ENCODE measurements at places on chromosomes 4 and X.

DNA sequence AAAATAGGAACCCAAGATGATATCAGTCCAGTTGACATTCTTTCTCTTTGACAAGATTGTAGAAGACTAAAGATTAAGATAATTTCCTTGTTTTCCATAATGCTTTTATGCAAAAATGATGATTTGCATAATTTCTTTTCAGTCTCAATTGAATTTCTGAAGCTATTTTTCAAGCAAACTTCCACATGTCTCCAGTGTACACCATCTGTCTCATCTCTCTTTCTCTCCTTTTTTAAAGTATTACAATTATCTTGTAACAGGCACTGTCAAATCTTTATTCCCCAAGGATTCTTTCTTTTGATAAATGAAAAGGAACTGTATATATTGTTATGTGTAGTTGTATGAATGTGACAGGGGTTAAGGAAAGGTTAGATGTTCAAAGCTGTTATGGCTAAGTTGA is 7.9 kb upstream of the SH3RF1 start:
- no peak for DNase-seq

DNA sequence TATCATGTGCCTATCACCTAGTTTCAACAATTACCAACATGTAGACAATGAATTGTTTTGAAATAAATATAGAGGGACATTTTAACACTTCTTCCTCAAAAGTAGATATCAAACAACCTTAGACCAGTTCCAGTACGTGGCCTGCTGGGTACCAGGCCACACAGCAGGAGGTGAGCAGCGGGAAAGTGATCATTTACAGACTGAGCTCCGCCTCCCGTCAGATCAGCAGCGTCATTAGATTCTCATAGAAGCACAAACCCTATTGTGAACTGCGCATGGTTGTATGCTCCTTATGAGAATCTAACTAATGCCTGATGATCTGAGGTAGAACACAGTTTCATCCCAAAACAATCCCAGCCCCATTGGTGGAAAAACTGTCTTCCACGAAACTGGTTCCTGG is 6.5 kb downstream of the BBS7 start:
- no peak for DNase-seq

GRCh38 chrX:141341743-141342142 is 99.4 kb upstream of the SPANXC start:
- DNase-seq = no peak

DNA sequence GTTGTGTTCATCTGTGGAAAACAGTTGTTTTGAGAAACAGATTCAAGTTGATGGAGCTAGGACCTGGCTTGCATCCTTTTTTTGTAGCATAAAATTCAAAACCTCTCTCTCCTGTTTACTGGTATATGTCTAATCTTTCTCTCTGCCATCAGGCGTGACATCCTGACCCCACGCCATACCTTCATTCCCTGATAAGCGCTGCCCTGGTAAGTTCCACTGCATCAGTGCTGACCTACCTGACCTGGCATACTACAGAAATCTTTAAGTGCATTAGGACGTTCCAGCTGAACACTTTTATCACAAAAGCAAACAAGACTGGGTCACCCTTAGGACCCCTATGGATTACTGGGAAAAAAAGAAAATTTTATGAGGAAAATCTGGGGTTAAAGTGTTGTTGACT is 230.7 kb downstream of the SHROOM3 start:
- DNase-seq = no peak

- peak; percentile 57 for DNase-seq
Measured at GRCh38 chrX:9340598-9341290, 124.1 kb upstream of the TBL1X start.

- no peak for DNase-seq
Measured at GRCh38 chr4:14568351-14568750, 433.9 kb upstream of the CPEB2 start.

GRCh38 chr4:158157412-158157811 is 15.4 kb downstream of the GASK1B start:
- DNase-seq = no peak

- DNase-seq = peak; percentile 92
Measured at GRCh38 chr4:8198906-8199593, at the start of gene SH3TC1. TSS of gene SH3TC1 (plus strand) at chr4:8199290. CDS start at chr4:8205195, 5,905 bp downstream.
